ENCODE measurements at places on chromosomes 6 and 20. TPM values are rescaled to one million over a fixed set of nuclear protein-coding genes. Genes with fewer than 3 reads are reported as not detected.

ADGRF1 gene
- total RNA-seq, result not detected

BPIFB2 gene
- 0.31 TPM for total RNA-seq

FNDC1 gene
- total RNA-seq, result 1.1 TPM

CYP39A1 gene
- total RNA-seq, result 2.3 TPM

KHDRBS2 gene
- total RNA-seq, result 66.8 TPM

TTLL9 gene
- 1.7 TPM for total RNA-seq

PCK1 gene
- 0.31 TPM for total RNA-seq

GDAP1L1 gene
- 121 TPM for total RNA-seq

CCN2 gene
- 6.9 TPM for total RNA-seq

PDYN gene
- total RNA-seq, result not detected

GPR63 gene
- total RNA-seq, result 27.9 TPM

HLA-DQA1 gene
- 0.16 TPM for total RNA-seq

RNF114 gene
- 38.7 TPM for total RNA-seq

SLC2A10 gene
- total RNA-seq, result 7.5 TPM

CEP57L1 gene
- 92.6 TPM for total RNA-seq

All from occipital lobe (tissue), 3 donors.